ENCODE measurements at places on chromosomes 7 and 10. TPM values are rescaled to one million over a fixed set of nuclear protein-coding genes. Genes with fewer than 3 reads are reported as not detected.

DNA sequence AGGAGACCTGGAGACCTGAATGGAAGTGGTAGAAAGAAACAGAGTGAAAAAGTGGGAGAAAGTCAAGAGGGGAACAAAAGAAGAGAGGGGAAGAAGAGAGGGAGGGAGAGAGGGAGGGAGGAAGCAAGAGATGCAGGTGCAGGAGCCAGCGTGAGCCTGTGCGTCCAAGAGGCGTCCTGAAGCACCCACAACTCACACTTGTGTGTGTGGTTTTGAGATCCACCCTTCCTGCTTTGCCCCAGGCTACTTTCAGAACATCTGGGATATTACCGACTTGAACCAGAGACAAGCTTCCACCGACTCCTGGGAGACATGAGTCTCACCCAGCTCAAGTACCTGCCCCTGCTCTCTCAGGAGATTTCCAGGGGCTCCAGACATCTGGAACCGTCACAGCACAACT is 9.8 kb downstream of the AFAP1L2 start:
- DNase-seq, result no peak

- no peak for DNase-seq
Observed at GRCh38 chr10:6112893-6113292, 24.1 kb downstream of the RBM17 start.

Gene ADCY1
- total RNA-seq, result not detected

Gene CTAGE15
- 2.1 TPM for total RNA-seq

Gene VSIR
- 54.5 TPM for total RNA-seq

Gene AKR1B1
- total RNA-seq, result 144 TPM

Data from activated naive CD4-positive, alpha-beta T cell treated with anti-CD3 and anti-CD28 coated beads, Interleukin-2, amount 50 U/mL, for 72 hours (primary cell).